Stomach (tissue), 19 donors: ENCODE measurements at places on chromosomes 4 and X.

DNA sequence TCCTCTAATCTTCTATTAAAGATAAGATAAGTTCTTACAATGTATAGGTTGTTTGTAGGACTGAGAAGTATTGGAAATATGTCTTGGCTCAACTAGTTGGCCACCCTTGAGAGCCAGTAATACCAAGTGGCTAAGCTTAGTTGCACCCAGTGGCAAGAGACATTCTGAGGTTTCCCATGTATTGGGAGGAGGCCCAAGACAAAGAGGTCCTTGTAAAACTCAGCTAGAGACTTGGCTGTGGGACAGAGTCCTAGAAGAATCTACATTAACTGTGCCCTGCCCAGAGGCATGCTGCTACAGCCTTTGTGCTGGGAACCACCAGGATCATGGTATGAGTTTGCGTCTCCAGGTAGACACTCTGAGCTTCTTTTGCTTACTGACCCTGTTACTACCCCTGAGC is 41.9 kb upstream of the SLC4A4 start:
- no peaks in the 10 kb centered on the region for H3K36me3 ChIP-seq
- no peak overlapping the region for H3K4me3 ChIP-seq
- peaks cover 10% of the 10 kb centered on the region for H3K4me1 ChIP-seq
- H3K27ac ChIP-seq: no peak overlapping the region

GRCh38 chr4:48462363-48462762 is 20.8 kb upstream of the SLC10A4 start:
- H3K4me1 ChIP-seq: no peaks in the 10 kb centered on the region
- H3K27ac ChIP-seq: no peak overlapping the region
- no peaks in the 10 kb centered on the region for H3K36me3 ChIP-seq
- DNase-seq: no peak
- H3K27me3 ChIP-seq: no peaks in the 10 kb centered on the region

GRCh38 chr4:177964061-177964460 is 521.8 kb upstream of the AGA start:
- DNase-seq: no peak
- H3K27ac ChIP-seq: no peak overlapping the region
- no peaks in the 10 kb centered on the region for H3K27me3 ChIP-seq
- no peak overlapping the region for H3K4me3 ChIP-seq

DNA sequence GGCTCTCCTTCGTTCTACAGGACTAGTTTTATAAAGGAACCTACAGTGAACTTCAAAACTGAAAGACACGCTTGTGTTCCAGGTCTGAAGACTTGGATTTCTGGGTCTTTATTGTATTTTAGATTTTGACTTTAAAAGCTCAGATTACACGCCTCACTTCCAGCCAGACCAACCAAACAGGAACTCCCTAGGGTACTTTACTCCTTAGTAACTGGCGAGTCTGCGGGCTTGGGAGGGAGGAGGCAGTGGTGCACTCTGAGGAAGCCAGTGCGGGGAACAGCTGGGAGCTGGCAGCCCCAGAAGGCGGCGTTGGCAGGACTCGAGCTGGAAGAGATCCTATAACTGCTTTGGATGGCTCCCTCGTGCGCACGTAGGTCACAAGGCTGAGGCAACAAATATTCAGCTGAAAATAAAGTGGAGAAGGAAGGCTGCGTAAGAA is 391 bp upstream of the PHKA1 start:
- no peaks in the 10 kb centered on the region for H3K36me3 ChIP-seq
- H3K4me3 ChIP-seq: peak overlapping the region; percentile 47
- H3K27me3 ChIP-seq: no peaks in the 10 kb centered on the region
- peak overlapping the region; percentile 80 for H3K27ac ChIP-seq
